ENCODE measurements at places on chromosomes 3 and 15.

GRCh38 chr3:3628676-3629328 is 170.4 kb upstream of the LRRN1 start:
- DNase-seq, result no peak

- DNase-seq, result no peak
These were observed 11.5 kb downstream of the CTSH start for GRCh38 chr15:78933187-78933822.

DNA sequence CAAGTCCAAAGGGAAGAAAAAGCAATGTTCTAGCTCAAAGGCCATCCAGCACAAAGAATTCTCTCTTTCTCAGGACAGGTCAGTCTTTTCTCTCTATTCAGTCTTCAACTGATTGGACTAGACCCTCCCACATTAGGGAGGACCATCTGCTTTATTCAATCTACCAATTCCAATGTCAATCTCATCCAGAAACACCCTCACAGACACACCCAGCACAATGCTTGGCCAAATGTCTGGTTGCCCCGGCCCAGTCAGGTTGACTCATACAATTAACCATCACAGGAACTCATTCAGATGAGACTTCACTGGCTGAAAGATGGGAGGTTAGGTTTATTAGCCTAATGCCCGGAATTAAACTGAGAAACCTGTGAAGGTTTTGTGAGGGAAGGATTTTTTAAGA is 32.4 kb downstream of the ACAN start:
- DNase-seq, result no peak

DNA sequence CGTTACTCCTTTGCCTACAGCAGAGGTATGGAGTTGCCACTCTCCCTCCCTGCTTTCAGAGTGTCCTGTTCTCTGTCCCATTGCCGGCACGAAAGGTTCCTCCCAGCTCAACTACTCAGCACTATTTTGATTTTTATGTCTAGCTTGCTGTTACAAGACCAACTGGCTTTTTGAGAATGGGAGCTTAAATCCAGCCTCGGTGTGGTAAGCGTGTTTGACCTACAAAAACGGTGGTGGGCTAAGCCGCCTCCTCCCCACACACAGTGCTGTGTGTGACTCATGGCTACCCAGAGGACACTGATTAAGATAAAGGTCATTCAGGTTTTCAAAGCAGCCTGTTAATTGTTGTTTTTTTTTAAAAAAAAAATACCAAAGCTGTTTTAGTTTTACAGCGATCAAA is 64.5 kb downstream of the LRTM1 start:
- DNase-seq, result no peak

- no peak for DNase-seq
These were observed 7.7 kb downstream of the TUBGCP4 start for GRCh38 chr15:43378601-43379000.

DNA sequence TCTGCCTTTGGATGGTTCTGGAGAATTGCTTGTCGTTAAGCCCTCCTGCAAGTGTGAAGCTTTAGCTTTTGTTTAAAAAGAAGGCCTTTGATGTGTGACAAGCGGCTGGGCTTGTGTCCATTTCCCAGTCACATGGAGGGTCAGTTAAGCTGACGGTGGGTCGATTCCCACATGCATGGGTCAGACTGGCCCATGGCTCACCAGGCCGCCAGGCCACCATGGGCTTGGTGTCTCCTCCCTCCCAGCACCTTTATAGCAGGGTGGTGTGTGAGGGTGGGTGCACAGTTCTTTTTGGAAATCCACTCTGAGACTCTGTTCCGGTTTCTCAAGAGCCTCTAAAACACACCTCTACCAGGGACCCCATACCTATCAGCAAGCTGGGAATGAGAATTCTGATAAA is 67.2 kb downstream of the SCN5A start:
- DNase-seq, result no peak

GRCh38 chr3:147428754-147429153 is 19.6 kb downstream of the ZIC1 start:
- DNase-seq, result no peak

DNA sequence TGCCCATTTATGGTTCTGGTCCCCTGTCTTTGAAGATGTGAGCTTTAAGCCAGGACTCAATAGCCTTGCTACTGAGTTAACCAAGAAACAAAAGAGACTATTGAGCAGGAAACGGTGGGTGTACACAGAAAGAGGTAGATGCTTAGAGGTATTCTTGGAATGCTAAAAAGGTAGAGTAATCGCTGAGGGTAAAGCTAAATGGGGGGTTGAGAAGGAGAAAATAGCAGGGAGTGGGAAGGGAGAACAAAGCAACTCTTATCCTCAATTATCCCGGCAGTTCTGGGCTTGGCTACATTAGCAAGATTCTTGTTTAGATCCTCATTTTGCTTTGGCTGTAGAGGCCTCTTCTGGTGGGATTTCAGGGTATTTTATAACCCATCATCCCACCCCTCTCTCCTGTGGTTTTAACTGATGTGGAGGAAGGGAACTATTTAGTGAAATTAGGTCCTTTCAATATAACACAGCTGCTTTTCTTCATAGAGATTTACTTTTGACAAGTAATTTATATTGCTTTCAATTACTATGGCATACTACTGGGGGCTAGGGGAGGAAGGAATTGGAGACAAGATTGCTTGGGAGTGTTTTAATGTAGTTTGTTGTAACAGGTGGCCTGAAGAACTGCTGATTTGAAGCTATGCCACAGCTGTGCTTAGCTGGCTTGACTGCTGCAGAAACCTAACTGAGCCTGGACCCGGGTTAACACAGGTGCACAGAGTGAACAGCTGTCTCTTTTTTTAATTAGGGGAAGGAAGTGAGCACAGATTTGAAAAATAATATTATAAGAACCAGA is 234.3 kb upstream of the CCDC54 start:
- DNase-seq, result no peak

- DNase-seq, result no peak
These were observed 13.1 kb downstream of the PLA2G4F start for GRCh38 chr15:42143356-42143755.

DNA sequence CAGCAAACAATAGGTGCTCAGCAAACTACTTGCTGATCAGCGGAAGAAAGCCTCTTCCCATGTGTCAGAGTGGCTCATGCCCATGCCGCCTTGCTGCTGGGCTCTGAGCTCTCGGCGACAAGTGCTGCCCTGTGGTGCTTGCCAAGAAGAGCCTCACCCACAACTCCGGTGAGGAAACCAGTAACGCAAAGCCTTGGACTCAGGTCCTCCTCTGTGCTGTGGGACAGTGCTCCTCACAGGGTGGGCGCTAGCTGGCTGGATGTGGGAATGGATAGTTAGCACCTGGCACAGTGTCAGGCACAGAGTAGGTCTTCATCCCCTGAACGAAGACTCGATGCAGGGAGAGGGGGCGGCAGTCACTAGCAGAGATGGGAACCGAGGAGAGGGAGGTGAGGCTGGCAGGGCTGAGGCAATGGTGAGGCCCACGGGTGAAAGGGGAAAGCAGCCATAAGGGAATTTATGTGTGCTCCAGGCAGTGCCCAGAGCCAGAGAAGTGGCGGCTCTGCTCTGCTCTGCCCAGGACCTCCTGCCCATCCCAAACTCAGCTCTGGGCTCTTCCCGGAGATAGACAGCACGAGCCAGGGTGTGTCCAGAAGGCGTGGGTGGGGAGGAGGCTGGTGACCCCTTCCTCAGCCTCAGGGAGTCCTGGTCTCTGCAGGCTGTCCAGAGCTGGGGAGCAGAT is 55.7 kb downstream of the IQSEC1 start:
- DNase-seq, result no peak

DNA sequence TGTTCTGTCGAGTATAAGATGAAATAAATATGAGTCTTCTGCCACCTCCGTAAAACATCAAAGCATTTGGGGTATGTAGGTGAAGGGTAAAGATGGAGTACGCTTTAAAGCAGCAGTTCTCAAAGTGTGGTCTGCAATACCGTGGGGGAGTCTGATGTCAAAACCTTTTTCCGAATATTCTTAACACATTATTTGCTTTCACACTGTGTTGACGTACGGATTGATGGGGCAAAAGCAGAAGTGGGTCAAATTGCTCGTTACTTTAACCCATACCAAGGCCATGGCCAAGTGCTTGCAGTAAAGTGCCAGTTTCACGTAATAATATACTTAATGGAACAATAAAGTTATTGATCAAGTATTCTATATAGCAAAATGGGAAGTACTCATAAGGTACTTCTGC is 36.3 kb downstream of the PAK2 start:
- no peak for DNase-seq

- no peak for DNase-seq
These were observed 169.0 kb downstream of the OPA1 start for GRCh38 chr3:193761969-193762368.

- no peak for DNase-seq
These were observed 10.1 kb upstream of the ANKRD63 start for GRCh38 chr15:40293006-40293405.

GRCh38 chr3:47520756-47521155 is 7.2 kb upstream of the ELP6 start:
- no peak for DNase-seq

- DNase-seq, result no peak
These were observed 8.9 kb upstream of the SEMA5B start for GRCh38 chr3:123036352-123037014.

DNA sequence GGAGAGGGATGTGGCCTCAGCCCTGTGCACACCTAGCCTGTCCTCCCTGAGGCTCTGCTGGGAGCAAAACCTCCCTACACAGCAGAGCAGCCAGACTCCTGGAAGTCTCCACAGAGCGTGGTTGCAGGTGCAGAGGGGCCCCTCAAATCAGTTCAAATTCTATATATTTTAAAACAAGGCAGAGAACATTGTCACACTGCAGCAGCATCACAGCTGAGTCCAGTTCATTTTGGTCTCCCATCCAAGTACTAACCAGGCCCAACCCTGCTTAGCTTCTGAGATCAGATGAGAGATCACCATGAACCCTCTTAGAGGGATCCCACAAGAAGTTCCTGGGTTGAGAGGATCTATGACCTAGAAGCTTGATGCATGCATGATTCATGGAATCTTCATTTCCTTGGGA is 331.0 kb upstream of the RGMA start:
- no peak for DNase-seq

DNA sequence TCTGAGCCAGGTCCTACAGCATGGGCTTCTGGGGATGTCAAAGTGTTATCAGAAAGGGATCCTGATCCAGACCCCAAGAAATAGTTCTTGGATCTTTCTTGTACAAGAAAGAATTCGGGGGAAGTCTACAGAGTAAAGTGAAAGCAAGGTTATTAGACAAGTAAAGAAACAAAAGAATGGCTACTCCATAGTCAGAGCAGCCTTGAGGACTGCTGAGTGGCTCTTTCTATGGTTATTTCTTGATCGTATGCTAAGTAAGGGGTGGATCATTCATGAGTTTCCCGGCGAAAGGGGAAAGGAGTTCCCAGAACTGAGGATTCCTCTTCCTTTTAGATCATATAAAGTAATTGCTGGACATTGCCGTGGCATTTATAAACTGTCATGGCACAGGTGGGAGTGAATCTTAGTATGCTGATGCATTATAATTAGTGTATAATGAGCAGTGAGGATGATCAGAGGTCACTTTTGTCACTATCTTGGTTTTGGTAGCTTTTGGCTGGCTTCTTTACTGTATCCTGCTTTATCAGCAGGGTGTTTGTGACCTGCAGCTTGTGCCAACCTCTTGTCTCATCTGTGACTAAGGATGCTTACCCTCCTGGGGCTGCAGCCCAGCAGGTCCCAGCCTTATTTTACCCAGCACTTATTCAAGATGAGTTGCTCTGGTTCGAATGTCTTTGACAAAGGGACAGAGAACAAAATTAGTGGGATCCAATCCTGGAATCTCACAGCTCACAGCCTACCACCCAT is 41.0 kb downstream of the CRYGS start:
- no peak for DNase-seq

GRCh38 chr15:35479423-35479822 is 66.5 kb downstream of the DPH6 start:
- DNase-seq, result no peak

DNA sequence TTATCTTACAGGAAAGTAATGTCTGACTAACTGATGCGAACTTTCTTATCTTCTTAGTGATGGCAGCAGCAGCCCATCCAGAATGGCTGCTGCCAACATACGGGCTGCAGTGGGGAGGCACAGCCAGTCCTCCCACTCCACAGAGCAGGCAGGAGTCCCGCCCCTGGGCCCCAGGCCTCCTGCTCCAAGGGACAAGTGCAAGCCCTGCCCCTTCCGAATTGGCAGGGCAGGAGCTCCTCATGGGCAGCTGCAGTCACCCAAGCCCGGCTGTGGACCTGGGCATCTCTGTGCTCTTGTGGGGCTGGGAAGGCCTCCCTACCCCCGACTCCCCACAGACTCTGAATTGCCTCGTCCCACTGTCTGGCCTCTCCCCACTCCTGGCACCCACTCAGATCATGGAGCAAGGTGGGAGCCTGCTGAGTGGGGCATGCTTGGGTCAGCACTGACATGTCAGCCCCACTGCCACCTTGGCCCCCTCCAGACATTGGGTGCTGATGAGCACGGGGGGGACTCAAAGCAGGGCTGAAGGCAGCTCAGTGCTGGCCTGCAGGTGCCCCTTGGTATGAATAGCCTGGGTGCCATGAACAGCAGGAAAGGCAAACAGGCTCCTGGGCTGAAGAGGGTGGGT is 618.9 kb upstream of the KCNMB2 start:
- DNase-seq, result no peak

DNA sequence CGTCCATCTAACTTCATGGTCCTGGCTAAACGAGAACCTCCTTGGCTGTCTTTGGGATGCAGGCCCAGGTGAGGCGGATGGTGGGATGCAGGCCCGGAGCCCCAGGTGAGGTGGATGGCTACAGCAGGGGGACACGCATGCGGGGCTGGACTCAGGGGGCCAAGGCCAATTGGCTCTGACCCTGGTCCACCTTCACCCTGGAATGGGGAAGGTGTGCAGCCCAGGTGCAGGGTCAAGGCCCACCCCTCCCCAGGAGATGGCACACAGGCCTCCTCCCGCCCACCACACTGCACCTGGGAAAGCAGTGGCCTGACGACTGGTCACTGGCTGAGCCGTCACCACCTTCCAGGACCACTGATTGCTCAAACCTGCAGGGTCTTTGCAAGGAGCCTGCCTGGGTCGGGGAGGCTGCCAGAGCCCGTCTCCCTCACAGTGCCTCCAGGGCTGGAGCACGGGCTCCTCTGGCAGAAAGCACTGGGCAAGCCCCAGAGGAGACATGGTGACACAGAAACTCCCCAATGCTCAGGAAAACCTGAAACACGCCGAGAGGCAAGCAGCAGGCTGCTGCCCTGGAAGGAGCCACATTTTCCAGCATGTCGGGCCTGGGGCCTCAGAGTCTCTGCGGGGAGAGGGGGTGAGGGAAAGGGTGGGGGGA is 159.6 kb downstream of the LRRK1 start:
- DNase-seq, result no peak

- DNase-seq, result no peak
These were observed 75.8 kb downstream of the RORA start for GRCh38 chr15:61153291-61153690.

GRCh38 chr3:172038798-172039435 is 461 bp upstream of the FNDC3B start:
- DNase-seq, result no peak
